Fibroblast of skin of left quadriceps (primary cell): ENCODE measurements at places on chromosomes 12 and 14.

DNA sequence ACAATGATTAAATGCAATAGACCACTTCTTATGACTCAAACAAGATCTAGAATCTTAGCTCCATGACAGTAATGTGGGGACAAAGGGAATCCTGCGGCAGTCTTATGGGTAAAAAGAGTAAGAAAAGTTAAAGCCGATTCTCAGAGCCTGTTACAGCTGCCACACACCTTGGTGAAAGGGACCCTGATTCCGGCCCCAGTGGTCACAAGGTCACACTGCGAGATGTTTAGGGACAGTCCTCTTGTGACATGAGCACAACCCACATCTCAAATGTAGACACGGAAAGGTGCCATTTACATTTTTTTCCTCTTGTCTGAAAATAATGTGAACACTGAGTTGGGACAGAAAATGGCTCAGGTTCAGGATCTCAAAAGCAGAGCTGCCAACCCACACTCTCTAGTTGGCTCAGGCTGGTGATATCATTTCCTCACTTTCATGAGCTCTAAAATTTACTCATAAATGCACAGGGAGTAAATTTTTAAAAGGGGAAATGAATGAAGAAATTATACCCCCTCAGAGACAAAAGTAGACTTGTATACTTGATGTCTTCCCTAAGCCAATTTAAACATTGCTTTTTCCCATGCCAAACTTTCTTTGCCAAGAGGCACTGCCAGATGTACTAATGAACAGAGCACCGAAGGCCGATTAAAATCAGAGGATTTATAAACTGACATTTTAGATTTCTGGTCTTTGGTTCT lies 113.1 kb upstream of the OVCH1 start:
- no peak for DNase-seq

GRCh38 chr12:96134200-96134599 lies 60.0 kb upstream of the ELK3 start:
- DNase-seq: no peak

- no peak for DNase-seq
Observed at GRCh38 chr12:14810953-14811483, 3.0 kb downstream of the SMCO3 start.

- DNase-seq: no peak
Observed at GRCh38 chr12:69062621-69063237, 129.8 kb upstream of the CPM start.

GRCh38 chr12:113133666-113134065 lies 1.9 kb downstream of the RASAL1 start:
- no peak for DNase-seq

DNA sequence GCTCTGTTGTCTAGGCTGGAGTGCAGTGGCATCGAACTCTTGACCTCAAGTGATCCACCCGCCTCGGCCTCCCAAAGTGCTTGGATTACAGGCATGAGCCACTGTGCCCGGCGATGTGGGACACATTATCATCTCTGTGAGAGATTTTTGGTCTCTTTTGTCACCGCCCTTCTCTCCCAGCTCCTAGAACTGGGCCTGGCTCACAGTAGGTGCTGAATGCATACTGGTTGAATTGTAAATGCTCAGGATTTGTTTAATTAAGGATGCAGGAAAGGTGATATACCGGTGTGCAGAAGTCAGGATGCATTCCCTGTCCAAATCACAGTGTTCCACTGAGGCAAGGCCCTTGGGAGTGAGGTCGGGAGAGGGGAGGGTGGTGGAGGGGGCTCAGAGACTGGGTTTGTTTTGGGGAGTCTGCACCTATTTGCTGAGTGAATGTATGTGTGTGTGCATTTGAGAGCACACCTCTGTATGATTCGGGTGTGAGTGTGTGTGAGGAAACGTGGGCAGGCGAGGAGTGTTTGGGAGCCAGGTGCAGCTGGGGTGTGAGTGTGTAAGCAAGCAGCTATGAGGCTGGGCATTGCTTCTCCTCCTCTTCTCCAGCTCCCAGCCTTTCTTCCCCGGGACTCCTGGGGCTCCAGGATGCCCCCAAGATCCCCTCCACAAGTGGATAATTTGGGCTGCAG lies 1.0 kb upstream of the KRT18 start:
- no peak for DNase-seq

GRCh38 chr14:41362139-41362538 lies 244.5 kb upstream of the LRFN5 start:
- no peak for DNase-seq

- DNase-seq: no peak
Observed at GRCh38 chr12:117857632-117858612, 110.9 kb downstream of the KSR2 start.

- no peak for DNase-seq
Observed at GRCh38 chr12:92802906-92803305, 100.1 kb downstream of the PLEKHG7 start.

DNA sequence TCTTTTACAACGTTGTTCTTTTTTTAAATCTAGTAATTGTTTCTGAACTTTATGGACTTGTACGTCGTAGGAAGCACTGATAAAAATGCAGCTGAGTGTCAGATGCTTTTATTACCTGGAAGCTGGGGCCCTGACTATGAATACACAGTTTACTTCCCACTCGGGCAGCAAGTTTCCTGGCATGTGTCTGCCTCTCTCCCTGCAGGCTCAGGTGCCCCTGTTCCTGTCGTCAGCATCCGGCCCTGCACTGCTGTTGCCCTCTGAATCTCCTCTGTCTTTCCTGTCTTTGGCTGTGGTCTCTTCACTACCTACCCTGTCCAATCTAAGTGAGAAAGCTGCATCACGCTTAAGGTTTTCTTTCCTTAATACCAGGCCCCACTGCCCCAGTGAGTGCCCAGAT lies 75.8 kb downstream of the PELI2 start:
- no peak for DNase-seq

- peak; percentile 22 for DNase-seq
Observed at GRCh38 chr12:119989731-119990381, 820 bp downstream of the BICDL1 start.

DNA sequence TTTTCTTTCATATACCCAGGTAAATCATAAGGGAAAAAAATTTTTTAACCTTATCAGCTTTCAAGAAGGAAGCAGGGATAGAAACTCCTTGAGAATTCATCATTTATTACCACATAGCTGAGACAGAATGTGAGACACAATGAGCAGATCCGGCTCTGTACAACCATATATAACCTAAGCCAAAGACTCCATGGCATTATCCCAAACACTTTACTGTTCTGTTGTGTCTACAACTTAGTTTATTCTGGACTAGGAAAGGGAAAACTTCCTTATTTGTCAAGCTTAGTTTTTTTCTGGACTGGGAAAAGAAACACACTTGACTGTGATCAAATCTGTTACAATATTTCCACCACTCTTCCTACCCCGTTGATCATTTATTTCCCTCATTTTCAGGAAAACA lies 38.3 kb upstream of the CATSPERB start:
- DNase-seq: no peak

- DNase-seq: no peak
Observed at GRCh38 chr12:127820271-127820670, 446.7 kb upstream of the TMEM132C start.

GRCh38 chr12:38771871-38772270 lies 133.5 kb downstream of the CPNE8 start:
- DNase-seq: no peak

DNA sequence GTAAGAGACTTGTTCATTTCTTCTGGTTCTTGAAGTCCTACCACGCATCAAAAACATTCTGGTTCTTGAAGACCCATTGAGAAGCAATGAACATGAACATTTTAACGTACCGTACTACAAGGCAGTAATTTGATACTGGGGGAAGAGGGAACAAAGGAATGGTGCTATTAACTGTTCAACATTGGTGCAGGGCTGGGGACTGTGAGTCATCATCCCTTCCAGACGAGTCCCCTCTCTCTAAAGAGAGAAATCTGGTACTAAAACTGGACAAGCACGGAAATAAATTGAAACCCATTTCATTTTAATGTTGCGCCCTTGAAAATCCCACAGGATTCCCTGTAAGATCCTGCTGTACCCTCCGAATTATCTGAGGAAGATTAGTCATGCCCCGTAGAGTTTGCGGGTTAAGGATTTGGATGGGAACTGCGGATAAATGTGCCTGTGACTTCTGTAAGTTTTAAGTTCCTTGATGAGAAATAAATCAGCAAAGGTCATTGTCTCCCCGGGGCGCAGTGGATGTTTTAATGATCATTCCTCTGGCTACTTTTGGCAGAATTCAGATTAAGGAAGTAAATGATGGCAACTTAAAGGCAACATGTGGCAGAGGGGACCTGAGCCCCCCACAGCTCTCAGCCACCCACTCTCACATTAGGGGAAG lies 78.6 kb downstream of the KCNK13 start:
- DNase-seq: peak; percentile 2

GRCh38 chr12:46663318-46663717 lies 162.5 kb downstream of the SLC38A4 start:
- DNase-seq: no peak

DNA sequence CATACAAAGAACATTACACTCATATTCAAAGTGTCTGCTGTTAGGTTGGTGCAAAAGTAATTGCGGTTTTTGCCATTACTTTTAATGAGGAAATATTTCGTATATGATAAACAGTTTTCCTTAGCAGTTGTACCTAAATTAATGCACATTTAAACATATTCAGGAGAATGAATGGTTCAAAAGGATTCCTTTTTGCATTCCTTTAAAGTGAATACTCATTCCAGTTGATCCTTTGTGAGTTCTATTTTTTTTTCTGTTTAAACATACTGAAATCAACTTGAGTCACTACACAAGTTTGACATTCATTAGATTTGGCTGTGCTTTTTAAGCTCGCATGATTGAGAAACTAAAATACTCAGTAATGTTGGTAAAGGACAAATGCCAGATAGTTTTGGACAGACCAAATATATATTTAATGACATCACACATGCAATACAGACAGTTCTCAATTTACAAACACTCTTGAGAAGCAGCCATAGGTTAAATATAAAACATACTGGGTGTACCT lies 13.8 kb upstream of the SLC38A2 start:
- DNase-seq: peak; percentile 98

DNA sequence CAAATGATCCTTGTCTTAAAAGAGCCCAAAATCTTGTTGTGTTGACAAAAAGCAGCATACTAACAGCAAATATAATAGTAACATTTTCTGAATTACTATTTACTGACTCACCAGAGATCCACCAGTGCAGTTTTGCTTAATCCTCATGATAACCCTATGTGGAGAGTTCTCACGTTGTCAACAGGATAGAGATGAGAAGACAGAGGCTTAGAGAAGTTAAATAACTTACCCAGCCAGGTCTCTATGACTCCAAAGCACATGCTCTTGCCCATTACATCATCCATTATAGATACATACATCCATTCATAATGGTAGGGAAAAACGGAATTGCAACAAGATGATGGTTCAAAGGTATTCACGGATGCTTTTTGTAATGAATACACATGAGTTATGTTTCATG lies 111.9 kb downstream of the PAX9 start:
- no peak for DNase-seq

- DNase-seq: no peak
Observed at GRCh38 chr14:68820999-68821683, 28.3 kb upstream of the ZFP36L1 start.

DNA sequence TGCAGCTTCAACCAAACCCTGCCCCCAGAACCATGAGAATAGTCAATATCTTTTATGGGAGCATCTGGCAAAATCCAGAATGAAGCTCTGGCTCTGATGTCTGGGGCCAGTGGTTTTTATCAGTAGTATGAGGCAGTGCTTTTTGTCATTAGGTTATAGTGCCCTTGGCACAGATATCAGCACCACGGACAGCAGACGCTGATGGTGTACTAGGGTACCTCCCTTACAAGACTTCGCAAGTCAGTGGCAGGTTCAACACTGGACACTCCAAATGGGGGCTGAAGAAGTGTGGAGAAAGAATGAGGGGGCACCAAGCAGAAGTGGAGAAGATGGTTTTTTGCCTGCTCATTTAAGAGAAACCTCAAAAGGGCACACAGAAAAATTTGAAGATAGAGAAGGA lies 68.2 kb upstream of the E2F7 start:
- no peak for DNase-seq

GRCh38 chr12:92255741-92256140 lies 110.1 kb upstream of the BTG1 start:
- no peak for DNase-seq

GRCh38 chr12:24864796-24865125 lies 84.1 kb downstream of the BCAT1 start:
- no peak for DNase-seq

DNA sequence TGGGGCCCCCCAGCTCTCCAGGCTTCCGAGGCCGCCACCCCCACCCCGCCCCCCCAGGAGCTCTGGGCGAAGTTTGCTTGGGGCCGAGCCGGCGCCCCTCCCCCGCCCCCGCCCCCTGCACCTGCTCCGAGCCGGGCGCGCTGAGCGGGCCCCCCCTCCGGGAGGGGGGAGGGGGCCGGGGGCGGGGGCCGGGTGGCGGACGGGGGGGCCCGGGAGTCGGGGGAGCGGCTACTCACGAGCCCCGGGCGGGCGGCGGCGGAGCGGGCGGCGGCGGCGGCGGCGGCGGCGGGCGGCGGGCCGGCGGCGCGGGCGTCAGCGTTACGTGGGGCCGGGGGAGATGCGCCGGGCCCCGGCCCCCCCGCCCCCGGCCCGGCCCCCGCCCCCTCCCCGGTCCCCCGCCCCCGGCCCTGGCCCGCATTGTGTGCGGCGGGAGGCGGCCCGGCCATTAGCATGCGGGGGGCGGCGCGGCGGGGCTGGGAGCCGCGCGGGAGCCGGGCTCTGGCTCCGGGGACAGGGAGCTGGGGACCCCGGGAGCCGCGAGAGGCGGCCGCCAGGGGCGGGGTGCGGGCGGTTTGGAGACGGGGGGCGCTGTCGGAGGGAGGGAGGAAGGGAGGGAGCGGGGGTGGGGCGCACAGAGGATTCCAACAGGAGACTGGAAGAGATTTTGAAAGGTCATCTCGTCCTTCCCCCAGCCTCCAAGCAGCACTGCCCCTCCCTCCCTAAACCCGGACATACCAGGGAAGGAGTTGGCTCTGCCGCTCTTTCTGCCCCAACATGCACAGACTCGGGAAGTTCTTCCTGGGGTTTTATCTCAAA lies at the start of gene ZNF219:
Gene ZNF219 (minus strand): TSS at position 580 of the 816 bp plus-strand sequence. CDS start 5,064 bp downstream, outside the sequence.
- no peak for DNase-seq
